Kasumi-1 (cell line): ENCODE measurements at places on chromosomes 2 and 18.

DNA sequence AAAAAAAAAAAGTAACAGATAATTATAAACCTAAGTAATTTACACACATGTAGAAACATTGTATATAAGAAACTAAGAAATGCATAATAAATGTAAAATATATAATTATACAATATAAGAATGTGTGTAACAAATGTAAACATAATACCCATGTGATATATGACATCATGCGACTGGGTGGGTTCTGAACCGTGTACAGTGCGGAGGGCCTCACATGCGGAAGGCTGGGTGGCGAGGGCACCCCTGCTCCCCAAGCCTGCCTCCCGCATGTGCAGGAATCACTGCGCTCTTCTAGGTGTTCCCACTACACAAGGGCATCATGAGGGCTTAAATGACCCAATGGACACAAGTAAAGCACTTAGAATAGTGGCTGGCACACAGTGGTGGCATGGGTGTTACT is 2.0 kb downstream of the PTPN18 start:
- DNase-seq: no peak

DNA sequence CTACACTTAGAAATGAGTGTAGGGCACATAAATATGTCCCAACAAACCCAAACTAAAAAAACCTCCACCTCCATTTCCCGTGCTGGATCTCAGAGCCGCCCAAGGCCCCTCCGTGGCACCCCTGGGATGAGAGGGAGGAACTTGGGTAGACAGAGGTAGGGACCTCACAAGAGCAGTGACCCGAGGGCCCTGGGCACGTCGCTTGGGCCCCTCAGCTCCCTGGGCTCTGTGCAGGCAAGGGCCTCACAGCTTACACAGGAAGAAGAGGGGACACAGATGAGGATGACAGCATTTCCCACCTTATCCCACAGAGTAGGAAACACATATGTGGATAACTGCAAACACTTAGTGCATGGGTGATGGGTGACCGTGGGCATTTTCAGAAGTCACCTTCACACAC is 93.9 kb upstream of the TPO start:
- DNase-seq: no peak

- DNase-seq: no peak
Measured at GRCh38 chr2:15427987-15428386, 133.1 kb downstream of the NBAS start.

DNA sequence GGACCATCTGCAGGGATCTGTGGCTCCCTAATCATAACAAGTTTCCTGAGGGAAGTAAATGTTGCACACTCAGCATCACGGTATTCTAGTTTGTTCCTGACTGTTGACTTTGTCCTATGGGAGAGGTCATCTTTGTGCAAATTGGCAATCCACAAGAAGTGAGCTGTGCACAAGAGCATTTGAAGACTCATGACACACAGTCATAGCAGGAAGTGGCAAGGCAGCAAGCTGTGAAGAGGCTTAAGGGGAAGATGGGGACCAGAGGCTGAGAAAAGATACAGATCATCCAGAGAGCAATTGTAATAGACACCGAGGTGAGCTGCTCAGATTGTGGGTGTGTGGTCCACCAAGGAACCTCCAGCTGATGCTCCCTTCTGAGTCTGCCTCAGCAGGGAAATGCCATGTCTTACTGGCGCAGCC is 2.7 kb downstream of the TNP1 start:
- DNase-seq: no peak

DNA sequence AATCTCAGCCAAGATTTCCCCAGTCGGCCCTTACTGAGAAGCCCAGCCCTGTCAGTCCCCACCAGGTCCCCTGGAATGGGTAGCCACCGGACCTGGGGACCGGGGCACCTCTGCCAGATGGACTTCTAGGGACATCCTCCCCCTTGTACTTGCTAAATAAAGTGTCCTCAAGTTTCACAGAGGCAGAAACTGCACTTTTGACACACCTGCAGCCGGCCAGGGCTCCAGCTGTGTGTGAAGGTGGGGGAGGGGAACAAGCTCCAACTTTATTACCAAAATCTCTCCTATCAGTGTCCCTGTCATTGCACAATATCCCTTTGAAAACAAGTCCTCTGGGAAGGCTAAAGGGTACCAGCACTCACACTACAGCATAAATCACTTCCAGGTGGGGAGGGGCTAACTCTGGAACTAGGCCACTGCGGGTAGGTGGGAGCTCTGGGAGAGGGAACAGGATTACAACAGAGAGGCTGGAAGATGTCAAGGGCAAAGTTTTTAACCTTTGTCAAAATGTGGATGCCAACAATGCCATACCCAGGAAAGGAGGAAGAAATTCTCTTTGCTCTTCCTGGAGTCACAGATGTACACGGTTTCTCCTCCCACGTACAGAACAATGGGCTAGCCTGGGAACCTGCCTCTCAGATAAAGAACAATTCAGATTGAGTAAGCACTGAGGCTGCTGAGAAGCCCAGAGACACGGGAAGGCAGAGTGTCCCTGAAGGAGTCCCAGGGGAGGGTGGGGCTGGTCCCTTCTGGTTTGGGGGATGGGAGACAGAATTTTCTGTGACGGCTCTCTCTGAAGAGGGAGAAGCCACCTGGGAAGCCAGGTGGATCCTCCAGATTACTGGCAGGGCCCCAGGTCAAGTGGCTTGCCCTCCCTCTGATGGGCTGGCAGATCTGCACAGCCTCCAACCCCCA is 11.0 kb downstream of the SDC1 start:
- no peak for DNase-seq

DNA sequence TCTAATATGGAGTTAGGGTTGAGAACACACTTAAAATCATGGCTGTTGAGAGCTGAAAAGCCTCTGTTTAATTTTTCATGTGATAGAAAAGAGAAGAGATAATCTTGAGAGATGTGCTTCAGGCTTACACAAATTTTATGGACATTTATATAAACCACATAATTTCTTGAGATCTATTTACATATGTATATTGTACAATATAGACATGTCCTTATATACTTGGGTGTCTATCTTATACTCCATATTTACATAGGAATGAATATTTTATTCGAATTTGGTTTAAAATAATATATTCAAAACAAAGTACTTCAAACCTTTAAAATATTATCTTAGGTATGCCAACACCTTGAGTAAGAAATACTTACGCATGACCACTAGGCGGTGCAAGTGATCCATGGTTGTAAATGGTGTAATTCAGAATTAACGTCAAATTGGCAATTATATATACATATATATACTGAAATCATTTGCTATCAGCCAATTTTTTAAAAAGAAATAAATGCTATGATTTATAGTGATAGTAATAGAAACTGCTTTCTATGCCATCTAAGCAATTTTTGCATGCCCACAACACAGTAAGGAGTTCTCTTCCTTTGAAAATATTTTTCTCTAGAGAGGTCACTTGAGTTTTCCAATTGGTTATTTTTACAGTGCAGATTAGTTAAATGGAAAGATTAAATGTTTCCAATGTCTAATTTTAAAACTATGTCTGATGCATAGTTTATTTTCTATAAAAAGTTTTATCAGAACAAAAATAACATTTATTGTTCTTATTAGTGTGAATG is 37.6 kb upstream of the SPAG16 start:
- peak; percentile 7 for DNase-seq

- DNase-seq: peak; percentile 19
Measured at GRCh38 chr2:86143307-86143706, 37.3 kb downstream of the PTCD3 start.

- no peak for DNase-seq
Measured at GRCh38 chr2:152820048-152820447, 101.6 kb downstream of the ARL6IP6 start.

- DNase-seq: no peak
Measured at GRCh38 chr2:10452956-10453904, 5.1 kb upstream of the ODC1 start.

DNA sequence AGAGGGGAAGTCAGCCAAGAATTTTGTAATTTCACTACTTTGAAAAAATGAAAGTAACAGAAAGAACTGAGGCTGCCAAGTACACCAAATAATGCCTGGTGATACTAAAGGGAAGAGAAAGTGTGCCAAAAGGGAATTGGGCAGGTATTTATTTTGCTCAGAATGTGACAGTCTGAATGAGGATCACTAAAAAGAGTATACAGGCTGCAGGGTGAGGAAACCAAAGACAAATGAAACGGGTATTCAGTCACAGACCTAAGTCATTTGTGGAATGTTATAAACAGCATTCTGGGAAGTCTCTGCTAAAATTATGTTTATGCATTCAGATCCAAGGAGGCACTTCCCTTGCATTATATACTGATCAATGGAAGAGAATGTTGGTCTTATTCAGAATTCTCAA is 418.6 kb upstream of the SLC39A10 start:
- no peak for DNase-seq

DNA sequence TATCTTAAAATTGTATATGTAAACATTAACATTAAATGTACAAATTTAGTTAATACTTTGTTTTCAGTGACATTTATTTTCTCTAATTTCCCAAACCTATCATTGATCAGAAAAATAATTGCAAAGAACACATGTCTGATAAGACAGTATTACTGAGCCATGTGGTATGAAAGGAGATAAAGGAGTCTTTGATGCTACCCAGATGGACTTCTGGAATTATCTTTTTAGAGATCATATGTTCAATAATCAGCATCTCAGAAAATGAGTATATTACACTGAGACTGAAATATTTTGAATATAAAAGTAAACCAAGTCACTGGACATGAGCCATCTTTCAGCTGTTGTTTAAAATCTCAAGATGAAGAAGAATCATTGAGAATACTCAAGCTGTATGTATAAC is 153.3 kb downstream of the PHLPP1 start:
- no peak for DNase-seq

DNA sequence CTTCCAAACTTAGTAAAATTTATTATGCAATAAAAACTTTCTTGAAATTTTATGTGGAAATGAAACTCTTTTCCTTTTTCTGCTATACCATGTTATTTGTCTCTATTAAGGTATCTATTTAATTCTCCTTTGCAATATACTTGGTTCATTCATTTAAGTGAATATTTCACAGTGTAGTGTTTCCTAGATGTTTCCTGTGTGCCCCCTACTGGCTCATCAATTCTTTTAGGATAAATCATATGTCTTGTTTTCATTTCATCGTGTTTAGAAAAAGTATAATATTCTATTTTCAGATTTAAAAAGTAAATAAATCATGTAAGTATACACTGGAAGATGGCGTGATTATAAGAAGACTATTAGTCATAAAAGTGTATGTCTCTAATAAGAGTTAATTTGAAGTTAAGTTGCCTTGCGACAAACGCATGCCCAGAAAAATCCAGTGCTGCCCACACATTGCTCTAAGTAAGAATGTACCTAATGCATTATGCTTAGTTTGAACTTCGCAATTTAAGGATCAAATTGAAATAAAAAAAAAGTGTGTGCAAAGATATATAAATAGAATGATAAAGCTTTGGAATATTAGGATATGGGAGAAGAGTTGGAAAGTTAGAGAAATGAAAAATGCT is 525.4 kb downstream of the KCNJ3 start:
- DNase-seq: peak; percentile 70

DNA sequence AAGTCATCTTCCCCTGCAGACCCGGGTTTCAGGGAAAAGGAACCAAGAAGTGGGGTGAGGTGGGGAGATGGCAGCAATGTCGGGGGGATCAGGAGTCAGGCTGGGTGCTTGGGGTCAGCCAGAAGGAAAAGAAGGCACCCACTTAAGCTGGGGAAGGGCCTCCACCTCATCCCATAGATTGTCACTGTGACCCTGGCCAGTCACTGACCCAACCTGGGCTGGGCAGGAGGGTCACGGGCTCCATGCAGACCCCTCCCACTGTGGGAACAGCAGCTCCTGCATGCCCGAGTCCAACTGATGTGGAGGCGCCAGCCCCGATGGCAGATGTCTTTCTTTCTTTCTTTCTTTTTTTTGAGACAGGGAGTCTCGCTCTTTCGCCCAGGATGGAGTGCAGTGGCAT is 53.6 kb upstream of the HAAO start:
- DNase-seq: no peak

- DNase-seq: peak; percentile 59
Measured at GRCh38 chr18:48982266-48982665, 31.5 kb upstream of the SMAD7 start.

- DNase-seq: no peak
Measured at GRCh38 chr18:28974504-28974903, 797.6 kb upstream of the CDH2 start.

DNA sequence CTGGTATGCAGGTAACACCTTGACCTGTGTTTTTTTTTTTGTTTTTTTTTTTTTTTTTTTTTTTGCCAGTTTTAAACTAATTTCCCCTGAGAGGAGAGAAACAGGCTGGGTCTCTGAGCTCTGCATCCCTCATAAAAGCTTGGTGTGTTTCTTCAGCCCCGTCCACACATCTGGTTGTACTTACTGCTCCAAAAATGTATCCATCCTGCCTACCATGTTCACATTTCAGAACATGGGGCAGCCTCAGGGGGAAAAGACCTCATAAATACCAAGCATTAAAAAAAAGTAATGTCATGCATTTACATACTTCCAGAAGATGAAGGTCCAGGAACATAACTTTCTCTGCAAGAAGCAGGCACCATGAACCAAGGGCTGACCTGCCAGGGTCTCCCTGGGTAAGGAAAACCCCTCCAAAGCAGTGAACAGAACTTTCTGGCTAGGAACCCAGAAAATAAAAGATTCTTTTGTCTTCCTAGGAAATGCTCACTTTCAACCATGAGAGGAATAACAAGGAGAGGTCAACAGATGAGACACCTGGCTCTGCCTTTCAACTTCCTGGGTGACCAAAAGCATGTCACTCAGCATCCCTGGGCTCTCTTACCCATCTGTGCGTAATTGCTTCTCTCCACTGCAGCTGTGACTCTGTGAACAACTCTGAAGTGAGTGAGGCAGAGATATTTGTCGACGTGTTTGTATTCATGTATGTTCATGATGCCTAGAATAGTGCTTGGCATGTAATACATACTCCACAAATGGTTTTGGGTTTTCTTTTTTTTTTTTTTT is 118.6 kb downstream of the MCFD2 start:
- no peak for DNase-seq

- DNase-seq: no peak
Measured at GRCh38 chr2:72722492-72723070, 103.3 kb downstream of the EXOC6B start.

- no peak for DNase-seq
Measured at GRCh38 chr2:211351987-211352386, 795.6 kb downstream of the CPS1 start.

DNA sequence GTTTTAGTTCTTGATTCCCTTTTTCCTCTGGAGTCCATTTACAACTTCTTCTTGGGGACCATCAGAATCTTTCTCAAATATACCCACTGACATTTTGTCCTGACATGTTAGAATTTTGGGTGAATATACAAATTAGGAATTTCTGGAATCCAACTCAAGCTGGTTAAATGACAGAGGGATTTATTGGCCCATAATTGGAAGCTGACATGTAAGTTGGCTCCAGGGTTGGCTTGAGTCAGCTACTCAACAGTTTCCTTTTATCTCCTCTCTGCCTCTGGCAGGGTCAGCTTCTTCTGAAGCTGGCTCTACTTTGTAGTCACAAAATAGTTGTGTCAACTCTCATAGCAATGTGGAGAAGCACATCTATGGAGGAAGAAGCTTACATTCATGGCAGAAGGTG is 36.6 kb upstream of the PPP1R1C start:
- DNase-seq: no peak
